Muscle of leg (tissue), 16 donors: ENCODE measurements at places on chromosomes 6 and 20.
A peak's percentile ranks its signal among the peaks of the same experiment; 100 is the strongest.

- DNase-seq: no peak
Observed at GRCh38 chr6:124054034-124054433, 250.4 kb downstream of the NKAIN2 start.

- DNase-seq: no peak
Observed at GRCh38 chr6:21164768-21165326, 428.7 kb upstream of the SOX4 start.

- no peak for DNase-seq
Observed at GRCh38 chr6:163314791-163315470, 99.6 kb upstream of the QKI start.

- DNase-seq: no peak
Observed at GRCh38 chr6:52671676-52672075, 763 bp downstream of the TMEM14A start.

GRCh38 chr6:8074213-8074612 lies 10.0 kb upstream of the BLOC1S5 start:
- DNase-seq: no peak

DNA sequence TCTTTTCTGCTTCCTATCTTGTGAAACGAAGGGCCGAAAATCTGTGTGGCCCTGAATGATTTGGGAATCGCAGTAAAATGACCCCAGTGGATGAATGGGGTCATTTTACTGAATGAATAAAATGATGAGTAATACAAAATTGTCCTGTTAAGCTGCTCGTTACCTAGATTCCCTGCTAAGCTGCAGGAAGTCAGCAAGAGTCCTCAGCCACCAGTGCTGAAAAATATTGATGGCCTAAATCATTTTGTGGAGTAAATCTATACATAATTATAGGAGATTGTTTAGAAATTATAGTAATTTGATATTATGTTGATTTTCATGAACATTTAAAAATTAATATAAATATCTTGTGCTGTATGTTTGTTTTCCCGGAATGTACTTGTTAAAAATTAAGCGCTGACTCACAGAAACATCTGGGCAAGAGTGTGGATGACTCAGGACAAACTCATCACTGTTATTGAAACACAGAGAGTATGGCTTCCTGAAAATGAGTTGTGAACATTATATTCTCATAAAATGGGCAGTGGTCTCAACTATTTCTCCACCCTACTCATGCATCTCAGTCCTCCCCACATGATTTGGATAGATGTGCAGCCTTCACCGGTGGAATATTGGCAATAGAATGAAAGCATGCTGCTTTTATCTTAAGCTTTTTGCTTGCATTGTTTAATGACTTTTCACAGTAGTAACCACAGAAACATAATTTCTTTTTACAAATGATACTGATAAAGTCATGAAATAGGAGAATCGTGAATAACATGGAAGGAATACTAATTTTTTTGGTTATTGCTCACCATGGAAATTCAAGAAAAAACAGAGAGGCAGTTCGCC lies 36.2 kb upstream of the RGS17 start:
- DNase-seq: no peak

DNA sequence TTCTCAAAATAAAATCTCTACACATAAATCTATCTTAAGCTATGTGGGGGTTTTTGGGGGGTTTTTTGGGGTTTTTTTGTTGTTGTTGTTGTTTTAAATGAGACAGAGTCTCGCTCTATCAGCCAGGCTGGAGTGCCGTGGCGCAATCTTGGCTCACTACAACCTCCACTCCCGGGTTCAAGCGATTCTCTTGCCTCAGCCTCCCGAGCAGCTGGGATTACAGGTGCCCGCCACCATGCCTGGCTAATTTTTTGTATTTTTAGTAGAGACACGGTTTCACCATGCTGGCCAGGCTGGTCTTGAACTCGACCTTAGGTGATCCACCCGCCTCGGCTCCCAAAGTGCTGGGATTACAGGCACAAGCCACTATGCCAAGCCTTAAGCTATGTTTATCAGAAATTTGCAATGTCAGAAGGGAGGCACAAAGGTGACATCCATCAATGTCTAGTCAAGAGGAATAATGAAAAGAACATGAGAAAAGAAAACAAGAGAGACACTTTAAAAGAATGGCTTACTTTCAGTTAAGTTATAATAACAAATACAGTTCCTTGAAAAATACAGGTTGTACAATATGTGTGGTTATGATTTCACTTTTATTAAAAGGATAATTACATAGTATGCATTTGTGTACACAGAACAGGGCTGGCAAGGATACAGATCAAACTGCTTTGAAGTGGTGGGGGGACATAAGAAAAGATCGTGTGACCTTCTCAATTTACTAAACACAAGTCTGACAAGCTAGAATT lies 28.6 kb downstream of the SLC23A2 start:
- DNase-seq: no peak

GRCh38 chr6:144131248-144131709 lies 19.0 kb upstream of the STX11 start:
- DNase-seq: no peak

GRCh38 chr6:137744877-137745276 lies 122.2 kb upstream of the TNFAIP3 start:
- no peak for DNase-seq

DNA sequence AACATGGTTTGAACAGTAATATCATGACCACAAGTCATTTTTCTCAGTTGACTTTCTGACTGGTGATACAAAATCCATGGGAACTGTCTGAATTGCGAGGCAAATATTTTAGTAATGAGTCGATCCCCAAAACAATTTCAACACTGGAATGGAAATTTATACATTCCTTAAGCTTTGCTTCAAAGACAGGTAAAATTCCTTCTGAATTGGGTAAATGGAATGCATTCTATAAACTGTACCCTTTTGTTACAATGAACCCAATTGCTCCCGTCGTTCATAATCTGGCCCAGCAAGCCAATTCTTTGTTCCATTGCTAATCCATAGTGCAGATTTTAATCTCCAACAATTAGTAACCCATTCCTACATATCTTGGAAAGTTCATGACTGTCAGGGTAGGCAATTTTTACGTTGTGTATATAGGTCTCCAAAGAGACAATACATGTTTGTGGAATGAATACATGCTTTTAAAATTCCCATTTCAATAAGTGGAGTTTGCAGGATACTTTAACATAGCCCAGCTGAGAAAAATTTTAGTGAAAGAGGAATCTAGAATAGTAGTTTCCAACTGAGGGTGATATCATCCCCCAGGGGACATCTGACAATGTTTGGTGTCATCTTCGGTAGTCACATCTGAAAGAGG lies 32.7 kb downstream of the CYP24A1 start:
- peak; percentile 6 for DNase-seq

GRCh38 chr6:37916675-37917074 lies 97.1 kb downstream of the ZFAND3 start:
- DNase-seq: no peak

DNA sequence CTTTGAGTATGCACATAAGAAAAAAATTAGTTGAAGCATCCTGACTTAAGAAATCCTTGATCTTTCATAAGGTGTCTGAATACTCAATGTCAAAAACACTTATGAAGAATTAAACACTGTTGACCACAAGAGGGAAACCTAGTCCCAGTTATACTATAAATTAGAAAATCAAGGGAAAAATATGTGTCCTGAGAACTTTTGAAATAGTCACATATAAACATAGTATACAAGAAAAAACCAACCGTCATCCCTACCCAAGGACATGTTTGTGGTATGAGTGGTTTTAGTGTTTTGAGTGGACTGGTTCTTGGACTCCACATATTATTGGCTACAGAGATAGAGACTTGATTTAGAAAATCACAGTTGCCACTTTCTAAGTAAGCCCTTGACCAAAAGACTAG lies 7.6 kb upstream of the HLA-DRA start:
- peak; percentile 35 for DNase-seq

- DNase-seq: no peak
Observed at GRCh38 chr20:54435015-54435414, 40.4 kb upstream of the DOK5 start.

DNA sequence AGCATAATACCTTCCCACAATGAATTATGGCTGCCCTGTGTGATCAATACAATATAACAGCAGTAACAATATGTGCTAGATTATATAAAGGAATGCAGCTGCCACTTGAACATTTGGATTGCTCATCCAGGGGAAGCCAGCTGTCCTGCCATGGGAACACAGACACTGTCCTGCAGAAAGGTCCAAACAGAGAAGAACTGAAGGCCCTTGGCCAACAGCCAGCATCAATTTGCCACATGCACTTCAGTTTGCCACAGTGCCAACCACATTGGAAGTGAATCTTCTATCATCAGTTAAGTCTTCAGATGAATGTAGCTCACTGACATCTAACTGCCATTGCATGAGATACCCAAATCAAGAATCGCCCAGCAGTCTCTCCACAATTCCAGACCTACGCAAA lies 332.4 kb downstream of the PRKN start:
- peak; percentile 67 for DNase-seq

DNA sequence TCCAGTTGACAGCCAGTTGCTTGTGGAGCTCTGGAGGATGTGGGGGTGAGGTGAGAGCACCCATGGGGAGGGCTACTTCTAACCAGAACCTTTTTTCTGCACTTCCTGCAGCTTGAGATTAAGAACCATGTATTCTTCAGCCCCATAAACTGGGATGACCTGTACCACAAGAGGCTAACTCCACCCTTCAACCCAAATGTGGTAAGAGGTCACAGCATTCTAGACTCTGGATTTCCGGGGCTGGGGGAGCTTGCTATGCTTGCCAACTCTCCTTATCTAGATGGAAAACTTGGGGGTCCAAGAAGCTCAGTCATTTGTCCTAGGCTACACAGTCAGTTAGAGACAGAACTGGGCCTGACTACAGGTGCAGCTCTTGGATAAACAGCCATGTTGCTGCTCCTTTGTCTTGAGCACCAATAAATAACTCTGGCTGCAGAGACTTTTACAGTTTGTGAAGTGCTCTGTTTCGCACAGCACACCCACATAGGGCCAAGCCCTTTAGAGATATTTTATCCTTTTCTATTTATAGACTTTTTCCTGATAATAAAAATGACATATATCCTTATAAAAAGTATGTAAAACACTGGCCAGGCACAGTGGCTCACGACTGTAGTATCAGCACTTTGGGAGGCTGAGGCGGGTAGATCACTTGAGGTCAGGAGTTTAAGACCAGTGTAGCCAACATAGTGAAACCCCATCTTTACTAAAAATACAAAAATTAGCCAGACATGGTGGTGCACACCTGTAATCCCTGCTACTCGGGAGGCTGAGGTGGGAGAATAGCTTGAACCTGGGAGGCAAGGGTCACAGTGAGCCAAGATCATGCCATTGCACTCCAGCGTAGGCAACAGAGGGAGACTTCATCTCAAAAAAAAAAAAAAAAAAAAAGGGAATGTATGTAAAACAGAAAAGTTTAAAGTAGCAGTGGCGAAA lies 10.6 kb upstream of the IFT52 start:
- no peak for DNase-seq

- no peak for DNase-seq
Observed at GRCh38 chr20:25220810-25221591, 25.5 kb downstream of the ENTPD6 start.

DNA sequence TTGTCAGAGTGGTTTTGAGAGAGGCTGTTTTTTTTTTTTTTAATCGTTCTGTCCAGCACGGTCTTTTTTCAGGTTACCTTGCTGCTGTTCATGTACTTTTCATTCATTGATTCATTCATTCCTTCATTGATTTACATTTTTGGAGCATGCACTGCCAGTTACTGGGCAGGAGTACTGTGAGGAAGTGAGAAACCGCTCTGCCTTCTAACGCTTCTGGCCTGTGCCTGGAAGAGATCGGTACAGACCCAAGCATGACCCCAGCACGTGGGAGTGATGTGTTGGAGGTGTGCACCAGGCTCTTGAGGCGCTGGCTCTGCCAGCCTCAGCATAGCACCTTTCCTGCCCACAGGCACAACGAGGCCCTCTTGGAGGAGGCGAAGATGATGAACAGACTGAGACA lies 9.1 kb downstream of the RIPK1 start:
- DNase-seq: no peak
